NCI-H1105 (cell line): ENCODE measurements at places on chromosomes 2 and 18.

DNA sequence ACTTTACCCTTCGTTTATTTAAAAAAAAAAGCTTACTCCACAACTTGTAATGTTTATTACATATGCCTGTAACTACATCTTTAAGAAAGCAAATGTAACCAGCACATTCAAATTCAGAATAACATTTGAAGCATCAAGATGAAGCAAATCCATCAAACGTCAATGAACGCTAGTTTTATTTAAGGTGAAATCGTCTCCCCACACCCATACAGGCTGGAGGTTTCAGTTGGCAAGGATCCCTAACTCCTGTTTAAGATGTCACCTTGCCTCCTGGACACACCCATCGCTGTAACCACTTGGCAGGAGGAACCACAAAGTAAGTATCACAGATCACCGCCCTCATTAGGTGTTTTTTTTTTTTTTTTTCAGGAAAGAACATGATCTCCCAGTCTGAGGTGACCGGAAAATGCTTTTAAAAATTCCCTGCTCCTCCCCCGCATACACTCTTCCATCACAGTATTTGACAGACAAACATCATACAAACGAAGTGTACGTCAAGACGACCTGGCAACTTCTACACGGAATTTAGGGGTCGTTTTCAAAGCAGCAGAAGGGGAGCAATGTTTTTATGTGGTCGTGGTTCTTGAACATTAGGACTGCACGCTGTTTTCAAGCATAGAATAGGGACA is 19.7 kb upstream of the STPG4 start:
- peak; percentile 71 for DNase-seq

- no peak for DNase-seq
Observed at GRCh38 chr2:239528883-239529282, 128.1 kb upstream of the HDAC4 start.

DNA sequence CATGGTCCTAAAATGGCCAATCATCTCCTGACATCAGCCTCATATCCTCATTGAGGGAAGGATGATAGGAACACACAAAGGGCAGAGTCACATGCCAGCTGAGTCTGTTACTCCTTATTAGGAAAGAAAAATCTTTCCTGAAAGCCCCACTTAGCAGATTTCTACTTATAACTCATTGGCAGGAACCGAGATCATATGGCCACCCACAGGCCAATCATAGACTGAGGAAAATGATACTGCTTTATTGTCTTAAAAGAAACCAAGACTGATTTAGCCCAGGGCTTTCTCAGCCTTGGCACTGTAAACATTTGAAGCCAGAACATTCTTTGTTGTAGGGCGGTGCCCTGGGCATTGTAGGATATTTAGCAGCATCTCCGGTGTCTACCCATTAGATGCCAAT is 18.7 kb downstream of the GKN2 start:
- no peak for DNase-seq

DNA sequence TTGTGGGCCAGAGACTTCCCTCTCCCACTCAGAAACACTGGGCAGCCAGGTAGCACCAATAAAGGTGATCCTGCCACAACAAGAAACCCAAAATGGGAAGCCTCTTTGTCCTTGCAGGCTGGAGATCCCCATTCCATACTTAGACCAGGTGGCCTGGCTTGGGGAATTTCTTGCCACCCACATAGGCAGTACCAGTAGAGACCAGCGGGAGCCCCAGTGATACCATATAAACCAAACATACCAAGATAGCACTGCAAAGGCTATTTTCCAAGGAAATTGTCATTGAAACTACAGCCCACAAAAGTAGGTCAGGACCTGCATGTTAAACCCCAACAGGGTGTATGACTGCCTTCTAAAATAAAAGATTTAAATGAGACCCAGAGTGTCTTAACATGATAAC is 171.6 kb downstream of the DIS3L2 start:
- DNase-seq, result no peak

GRCh38 chr2:122743021-122743675 is 987.7 kb downstream of the TSN start:
- no peak for DNase-seq

- DNase-seq, result no peak
Observed at GRCh38 chr2:234754126-234754525, 197.7 kb upstream of the SH3BP4 start.

DNA sequence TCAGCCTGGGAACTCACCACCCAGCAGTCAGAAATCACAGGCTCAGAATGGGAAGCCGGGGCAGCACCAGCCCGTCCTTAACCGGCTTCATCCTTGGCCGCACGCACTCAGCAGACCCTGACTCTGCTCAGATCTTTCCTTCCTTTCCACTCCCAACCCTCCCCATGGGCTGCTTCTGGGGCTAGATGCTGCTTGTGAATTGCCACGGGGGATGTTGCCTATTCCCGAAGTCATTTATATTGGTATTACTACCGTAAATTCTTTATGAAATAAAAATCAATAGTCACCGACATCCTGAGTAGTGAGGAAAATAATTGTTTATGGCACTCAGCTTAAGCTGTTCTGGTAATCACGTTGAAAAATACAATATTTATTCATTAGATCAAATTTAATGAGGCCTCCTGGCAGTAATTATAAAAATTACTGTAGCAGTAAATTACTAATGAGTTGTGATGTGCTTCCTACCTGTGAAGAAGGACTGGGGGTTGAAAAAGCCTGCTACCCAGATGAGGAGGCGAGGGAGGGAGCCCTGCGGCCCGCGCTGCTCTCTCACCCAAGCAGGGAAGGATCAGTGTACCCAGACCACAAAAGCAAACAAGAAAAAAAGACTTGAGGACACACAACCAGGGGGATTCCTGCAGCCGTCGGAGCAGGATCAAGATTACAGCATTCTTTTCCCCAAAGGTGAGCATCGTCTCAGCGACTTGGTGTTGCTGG is 31.5 kb downstream of the CDCA7 start:
- peak; percentile 28 for DNase-seq

DNA sequence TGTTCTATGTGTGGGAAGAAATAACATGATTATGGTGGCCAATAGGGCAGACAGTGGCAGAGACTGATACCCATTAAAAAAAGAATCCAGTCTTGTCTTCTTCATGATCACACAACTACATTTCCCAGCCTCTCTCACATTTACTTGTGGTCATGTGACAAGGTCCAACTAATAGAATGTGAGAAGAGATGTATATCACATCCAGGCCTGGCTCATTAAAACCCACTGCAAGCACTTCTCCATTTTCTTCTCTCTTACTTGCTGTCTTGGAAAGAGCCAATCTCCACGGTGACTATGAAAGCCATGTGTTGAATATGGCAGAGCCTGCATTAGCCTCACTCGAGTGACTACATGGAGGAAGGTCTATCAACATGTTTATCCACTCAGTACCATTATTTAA is 306.2 kb upstream of the ZEB2 start:
- no peak for DNase-seq

DNA sequence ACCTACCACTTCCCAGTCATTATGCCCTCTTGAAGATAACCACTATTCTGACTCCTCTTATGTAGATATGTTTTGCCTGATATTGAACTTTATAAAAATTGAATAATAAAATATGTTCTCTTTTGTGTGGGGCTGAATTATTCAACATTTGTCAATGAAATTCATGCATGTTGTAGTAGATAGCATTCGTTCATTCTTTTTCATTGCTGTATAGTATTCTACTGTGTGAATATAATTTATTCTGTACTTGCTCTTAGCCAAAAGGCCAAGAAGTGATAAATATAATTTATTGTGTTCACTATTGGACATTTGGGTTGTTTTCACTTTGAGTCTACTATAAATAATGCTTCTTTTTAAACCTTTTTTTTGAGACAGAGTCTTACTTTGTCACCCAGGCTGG is 29.0 kb downstream of the EML6 start:
- DNase-seq, result no peak

DNA sequence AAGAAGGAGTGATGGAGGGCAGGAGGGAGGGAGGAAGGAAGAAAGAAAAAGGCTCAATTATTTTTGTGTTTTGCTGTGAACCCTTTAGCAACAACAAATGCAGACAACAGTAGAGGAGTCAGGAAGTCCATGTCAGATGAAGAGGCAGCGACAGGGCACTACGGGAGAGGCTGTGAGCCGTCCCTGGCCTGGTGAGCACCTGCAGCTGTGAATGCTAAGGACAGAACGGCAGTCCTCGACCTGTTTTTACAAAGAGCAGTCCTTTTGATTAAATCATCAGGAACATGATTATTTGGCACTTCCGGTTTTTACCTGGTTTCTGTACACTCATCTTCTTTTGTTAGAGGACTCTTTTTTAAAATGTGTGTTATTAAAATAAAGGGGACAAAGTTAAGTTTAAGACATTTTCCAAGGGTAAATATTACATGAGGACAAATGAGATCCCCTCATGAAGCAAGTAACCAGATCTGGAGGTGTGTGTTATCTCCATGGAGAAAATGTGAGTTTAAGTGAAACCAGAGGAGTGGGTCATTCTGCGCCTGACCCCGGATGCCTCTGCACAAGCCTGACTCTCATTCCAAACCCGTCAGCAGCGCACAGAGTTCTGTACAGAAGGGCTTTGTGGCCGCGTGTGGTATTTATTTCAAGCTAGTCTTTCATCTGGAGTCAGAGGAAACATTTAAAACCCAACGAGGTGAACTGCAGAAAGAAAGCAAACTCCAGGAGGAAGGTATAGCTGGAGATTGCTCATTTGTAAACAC is 492.5 kb downstream of the SOX11 start:
- DNase-seq, result no peak

GRCh38 chr2:70454936-70455544 is 98.6 kb downstream of the TGFA start:
- no peak for DNase-seq

GRCh38 chr2:38671303-38671702 is 5.4 kb downstream of the GALM start:
- no peak for DNase-seq

DNA sequence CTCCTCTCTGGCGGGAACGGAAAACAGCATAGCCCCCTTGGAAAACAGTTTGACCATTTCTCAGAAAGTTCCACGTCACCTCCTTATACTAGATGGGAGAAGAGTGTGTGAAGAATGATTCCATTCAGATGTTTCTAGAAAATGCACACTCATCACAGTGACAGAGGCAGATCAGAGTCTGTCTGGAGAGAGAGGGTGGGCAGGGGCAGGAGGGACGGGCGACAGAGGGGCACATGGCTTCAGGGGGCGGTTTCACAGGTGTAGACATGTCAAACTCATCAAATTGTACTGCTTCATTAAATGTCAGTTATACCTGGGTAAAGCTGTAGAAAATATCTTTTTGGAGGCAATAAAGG is 88.8 kb upstream of the TAF1B start:
- DNase-seq, result no peak

GRCh38 chr2:118122594-118123281 is 34.5 kb downstream of the INSIG2 start:
- DNase-seq, result no peak

GRCh38 chr18:76643996-76644395 is 149.0 kb upstream of the ZNF516 start:
- DNase-seq, result no peak

GRCh38 chr2:198478361-198478760 is 674.0 kb downstream of the PLCL1 start:
- DNase-seq, result no peak

DNA sequence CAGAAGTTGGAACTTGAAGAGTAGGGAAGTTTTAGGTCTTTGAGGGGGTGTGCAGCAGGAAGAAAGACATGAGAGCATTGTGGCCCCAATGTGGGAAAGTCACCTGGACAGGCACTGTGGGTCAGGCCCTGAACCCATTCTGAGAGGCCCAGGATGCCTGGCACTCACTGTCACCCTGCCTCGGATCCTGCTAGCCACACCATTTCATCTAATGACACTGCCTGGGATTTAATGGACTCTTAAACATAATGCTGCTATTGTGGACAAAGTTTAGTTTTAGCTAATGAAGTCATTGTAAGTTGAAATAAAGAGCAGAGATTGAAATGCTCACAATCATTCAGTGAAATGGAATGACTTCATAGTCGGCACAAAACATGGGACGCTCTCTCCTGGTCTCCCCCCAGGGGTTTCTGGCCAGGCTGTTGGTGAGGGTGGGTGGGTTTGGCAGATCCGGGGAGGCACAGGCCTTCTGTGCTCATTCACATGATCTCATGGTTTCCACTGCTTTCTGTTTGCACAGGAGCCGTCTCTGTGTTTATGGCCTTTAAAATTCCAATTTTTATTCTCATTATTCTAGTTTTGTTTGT is 141.8 kb upstream of the KLHL29 start:
- DNase-seq, result no peak

GRCh38 chr18:13435586-13436333 is 217.2 kb downstream of the LDLRAD4 start:
- DNase-seq, result no peak

- no peak for DNase-seq
Observed at GRCh38 chr2:232377841-232378734, 463 bp upstream of the ALPP start.

GRCh38 chr2:80527119-80527518 is 222.6 kb upstream of the LRRTM1 start:
- no peak for DNase-seq

GRCh38 chr2:180416627-180417026 is 409.5 kb upstream of the CWC22 start:
- peak; percentile 8 for DNase-seq

DNA sequence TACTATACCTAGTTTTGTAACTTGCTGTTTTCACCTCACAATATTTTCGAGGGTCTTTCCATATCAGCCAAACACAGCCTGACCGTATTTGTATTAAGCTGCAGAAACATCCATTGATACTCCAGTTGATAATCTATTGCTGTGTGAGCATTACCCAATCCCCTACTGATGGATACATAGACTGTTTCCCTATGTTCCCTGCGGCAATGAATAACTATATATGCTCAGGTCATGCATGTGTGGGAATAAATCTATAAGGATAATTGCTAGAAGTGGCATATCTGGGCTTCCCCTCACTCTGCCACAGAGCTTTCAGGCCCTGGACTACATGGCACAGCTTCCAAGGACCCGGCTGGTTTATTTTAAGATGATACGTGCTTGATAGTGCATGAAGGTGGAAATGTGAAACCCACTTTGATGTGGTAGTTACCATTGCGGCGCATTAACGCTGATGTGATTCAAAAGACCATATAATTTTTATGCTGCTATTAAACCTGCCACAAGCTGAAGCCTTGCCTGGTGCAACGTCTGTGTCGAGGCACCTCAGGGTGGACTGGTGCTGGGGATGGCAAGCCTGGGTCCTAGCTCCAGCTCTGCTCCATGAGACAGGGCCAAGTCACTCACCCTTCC is 130.8 kb upstream of the MSH6 start:
- no peak for DNase-seq

- no peak for DNase-seq
Observed at GRCh38 chr18:58565021-58565420, 63.9 kb downstream of the ALPK2 start.

- no peak for DNase-seq
Observed at GRCh38 chr2:127448526-127448925, 30.3 kb downstream of the PROC start.
